ENCODE measurements at places on chromosomes 1 and 21. TPM values are rescaled to one million over a fixed set of nuclear protein-coding genes. Genes with fewer than 3 reads are reported as not detected.

The ZNF683 gene
- not detected for total RNA-seq

The PTGER3 gene
- total RNA-seq = not detected

The ATP1A4 gene
- total RNA-seq = not detected

The SELENBP1 gene
- total RNA-seq = 8.6 TPM

The IBA57 gene
- 1.8 TPM for total RNA-seq

The CELA3A gene
- total RNA-seq = not detected

The OPRD1 gene
- not detected for total RNA-seq

The HSD3B1 gene
- total RNA-seq = not detected

The AXDND1 gene
- total RNA-seq = not detected

The JMJD4 gene
- 31.8 TPM for total RNA-seq

The S100PBP gene
- total RNA-seq = 14.5 TPM

The RBM15 gene
- 16.4 TPM for total RNA-seq

The LYPD8 gene
- not detected for total RNA-seq

Measured in airway epithelial cell (primary cell).